Effector CD4-positive, alpha-beta T cell (primary cell): ENCODE measurements at places on chromosomes 13 and 19.

GRCh38 chr19:51203916-51204315 is 21.0 kb upstream of the CD33 start:
- DNase-seq, result no peak

- no peak for DNase-seq
These were observed 30.5 kb upstream of the ZNF536 start for GRCh38 chr19:30341611-30342201.

DNA sequence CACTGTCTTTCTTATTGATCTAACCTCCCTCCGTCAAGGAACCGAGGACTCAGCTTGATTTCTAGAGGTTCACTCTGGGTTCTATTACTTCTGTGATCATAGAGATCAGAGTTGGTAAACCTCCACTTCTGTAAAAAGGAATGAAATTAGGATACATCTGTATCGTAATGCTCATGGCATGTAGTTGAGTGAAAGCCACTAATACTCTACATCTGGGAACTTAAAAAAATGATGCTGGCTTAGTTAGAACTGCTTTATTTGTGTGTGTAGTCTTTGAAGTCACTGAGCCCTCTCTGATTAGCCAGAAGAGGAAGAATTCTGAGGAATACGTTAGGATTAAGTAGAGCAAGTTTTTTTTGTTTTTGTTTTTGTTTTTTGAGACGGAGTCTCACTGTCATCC is 140.8 kb downstream of the GGACT start:
- DNase-seq, result no peak

GRCh38 chr13:59300355-59301173 is 863.2 kb downstream of the DIAPH3 start:
- DNase-seq, result no peak

DNA sequence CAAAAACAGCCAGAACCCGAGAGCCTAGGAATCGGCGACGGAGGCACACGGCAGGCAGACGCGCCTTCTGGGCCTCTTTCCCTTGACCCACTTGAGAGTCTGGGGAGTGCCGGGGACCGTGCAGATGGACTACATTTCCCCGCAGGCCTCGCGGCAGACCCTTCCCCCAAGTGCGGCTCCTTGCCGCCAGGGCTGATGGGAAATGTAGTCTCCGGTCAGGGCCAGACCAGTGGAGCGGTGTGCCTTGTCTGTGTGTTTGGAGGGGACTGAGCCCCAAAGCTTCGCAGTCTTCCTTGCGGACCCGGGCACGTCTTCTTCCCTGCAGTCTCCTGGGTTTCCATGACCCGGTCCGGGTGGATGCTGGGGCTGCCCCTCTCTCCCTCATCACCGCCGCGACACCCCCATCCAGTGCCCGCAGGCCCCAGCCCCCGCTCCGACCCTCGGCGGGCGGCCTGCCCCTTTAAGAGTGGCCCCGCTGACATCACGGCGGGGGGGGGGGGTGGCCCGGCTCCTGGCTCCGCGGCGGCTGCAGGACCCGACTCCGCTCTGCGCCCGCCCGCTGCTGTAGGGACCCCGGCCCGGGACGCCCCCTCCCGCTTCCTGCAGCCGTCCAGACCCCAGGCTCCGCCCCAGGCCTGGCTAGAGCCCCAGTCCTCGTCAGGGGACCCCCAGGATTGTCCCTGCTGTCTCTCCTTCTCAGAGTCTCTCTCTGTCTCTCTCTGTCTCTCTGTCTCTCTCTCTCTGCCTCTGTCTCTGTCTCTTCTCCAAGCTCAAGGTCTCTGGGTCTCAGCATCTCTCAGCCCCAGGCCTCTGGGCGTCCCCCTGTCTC is 758 bp upstream of the CACNG7 start:
- DNase-seq, result no peak

DNA sequence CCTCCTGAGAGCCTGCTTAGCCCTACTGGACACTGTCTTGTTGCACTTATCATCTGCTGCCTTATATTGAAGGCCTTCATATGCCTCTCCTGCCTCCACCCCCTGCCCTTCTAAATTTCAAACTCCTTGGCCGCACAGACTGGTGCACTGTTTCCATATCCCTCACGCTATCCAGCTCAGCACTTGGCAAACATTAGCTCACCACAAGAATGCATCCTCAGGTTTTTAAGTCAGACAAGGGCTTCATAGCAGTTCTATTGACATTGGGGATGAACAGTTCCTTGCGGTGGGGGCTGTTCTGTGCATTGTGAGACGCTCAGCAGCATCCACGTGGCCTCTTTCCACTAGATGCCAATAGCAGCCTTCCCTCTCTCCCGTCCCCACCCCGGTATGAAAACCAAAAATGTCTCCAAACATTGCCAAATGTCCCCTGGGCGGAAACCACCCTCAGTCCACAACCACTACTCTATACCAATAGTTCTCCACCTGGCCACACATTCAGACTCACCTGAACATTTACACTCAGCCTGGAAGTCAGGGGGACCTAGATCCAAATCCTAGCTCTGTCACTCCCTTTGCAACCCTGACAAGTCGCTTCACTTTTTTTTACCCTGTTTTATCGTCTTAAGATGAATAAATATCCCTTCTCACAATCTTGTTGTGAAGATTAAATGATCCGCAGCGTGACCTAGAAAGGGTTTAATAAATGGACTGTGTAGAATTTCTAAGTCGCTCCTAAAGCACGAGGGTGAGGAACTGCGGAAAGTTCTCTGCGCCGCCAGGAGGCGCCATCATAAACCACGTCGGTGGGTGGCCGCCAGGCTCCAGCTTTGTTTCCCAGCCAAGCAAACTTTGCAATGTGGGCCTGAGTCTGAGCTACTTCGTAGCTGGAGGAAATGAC is 3.6 kb upstream of the CEACAM3 start:
- DNase-seq, result peak; percentile 28

- DNase-seq, result no peak
These were observed 112.5 kb downstream of the KLF5 start for GRCh38 chr13:73171271-73171682.

GRCh38 chr13:21675095-21675991 is 4.5 kb downstream of the FGF9 start:
- no peak for DNase-seq

- no peak for DNase-seq
These were observed 50.0 kb downstream of the PTPRS start for GRCh38 chr19:5290336-5291262.

GRCh38 chr19:58522709-58523108 is 3.1 kb upstream of the ZBTB45 start:
- DNase-seq, result no peak

GRCh38 chr19:31154021-31154420 is 195.2 kb downstream of the TSHZ3 start:
- no peak for DNase-seq

DNA sequence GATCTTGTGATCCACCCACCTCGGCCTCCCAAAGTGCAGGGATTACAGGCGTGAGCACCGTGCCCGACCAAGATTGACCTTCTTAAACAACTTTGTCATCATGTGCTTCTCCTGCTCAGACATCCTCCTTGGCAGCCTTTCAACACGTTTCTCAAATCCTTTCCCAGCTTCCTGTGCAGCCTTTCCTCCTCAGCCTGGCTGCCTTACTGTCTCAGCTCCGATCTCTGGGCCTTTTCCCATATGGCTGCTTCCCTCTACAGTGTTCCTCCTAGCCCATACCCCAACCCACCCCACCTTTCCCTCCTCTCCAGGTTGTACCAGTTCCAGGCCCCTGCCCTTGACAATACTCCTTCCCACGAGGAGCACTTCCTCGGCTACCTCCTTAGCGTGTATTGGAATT is 7.2 kb downstream of the PHF11 start:
- DNase-seq, result no peak

DNA sequence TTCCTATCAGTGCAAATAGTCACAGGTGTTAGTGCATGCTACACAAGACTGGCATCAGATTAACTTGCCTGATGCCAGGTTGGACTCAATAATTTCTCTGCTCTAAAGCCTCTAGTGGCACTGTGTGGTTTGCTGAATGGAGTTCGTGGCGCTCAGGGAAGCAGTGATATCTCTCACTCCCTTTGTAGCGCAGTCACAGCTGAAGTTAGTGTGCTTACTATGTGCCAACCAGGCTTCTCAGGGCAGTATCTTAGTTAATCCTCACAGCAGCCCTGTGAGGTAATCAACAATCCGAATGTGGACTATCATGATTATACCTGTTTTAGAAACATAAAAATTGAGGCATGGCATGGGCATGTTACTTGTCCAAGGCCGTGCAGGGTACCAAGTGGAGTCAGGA is 190.3 kb downstream of the LMO7 start:
- DNase-seq, result no peak

GRCh38 chr19:4923276-4923747 is 14.0 kb downstream of the UHRF1 start:
- DNase-seq, result no peak

- no peak for DNase-seq
These were observed 30.8 kb downstream of the WTIP start for GRCh38 chr19:34512254-34512822.

- no peak for DNase-seq
These were observed 110.7 kb upstream of the WASF3 start for GRCh38 chr13:26446751-26447150.

DNA sequence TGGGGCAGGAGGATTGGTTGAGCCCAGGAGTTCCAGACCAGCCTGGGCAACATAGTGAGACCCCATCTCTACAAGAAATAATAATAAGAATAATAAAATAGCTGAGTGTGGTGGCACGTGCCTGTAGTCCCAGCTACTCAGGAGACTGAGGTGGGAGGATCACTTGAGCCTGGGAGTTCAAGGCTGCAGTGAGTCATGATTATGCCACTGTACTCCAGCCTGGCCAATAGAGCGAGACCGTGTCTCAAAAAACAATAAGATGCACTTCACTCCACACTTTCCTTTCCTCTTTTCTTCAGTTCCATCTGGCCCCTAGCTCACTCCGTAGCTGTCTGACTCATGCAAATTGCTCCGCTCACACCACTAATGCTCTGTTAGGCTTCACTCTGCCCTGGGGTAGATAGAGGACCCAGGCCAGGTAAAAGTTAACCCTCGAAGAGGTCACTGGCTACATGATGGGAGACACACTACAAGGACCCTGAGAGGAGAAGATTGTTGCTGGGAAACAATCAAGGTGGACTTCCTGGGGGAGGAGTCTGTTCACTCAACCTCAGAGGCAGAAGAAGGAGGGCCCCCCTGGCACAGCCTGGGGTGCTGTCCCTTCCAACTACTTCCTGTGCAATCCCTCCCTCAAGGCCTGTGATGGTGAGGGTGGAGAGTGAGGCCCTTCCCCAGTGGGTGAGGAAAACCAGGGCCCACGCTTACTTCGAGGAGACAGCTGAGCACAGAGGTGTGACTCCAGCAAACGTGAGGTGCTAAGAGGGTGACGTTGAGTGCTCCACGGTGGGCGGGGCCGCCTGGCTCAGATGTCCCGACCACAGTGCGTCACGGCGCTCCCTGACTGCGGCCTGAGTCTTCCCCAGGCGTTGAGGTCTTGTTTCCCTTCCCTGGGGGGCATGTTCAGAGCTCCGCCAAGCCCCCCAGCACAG is 8.8 kb upstream of the TNFSF9 start:
- peak; percentile 51 for DNase-seq

DNA sequence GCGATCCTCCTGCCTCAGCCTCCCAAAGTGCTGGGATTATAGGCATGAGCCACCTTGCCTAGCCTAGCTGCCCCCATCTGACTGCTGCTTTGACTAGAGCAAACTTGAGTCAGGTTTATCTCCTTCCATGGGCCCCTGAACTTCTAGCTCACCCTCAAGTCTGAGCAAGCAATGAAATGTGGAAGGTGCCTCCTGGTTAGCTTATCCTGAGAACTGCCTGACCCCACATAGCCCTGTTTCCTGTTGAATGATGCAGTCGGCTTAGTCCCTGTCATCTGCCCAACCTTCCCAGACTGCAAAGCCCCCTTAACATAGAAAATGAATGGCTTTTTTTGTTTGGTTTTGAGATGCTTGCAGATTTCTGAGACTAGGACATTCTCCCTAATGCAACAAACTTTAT is 8.9 kb upstream of the TMEM160 start:
- no peak for DNase-seq

DNA sequence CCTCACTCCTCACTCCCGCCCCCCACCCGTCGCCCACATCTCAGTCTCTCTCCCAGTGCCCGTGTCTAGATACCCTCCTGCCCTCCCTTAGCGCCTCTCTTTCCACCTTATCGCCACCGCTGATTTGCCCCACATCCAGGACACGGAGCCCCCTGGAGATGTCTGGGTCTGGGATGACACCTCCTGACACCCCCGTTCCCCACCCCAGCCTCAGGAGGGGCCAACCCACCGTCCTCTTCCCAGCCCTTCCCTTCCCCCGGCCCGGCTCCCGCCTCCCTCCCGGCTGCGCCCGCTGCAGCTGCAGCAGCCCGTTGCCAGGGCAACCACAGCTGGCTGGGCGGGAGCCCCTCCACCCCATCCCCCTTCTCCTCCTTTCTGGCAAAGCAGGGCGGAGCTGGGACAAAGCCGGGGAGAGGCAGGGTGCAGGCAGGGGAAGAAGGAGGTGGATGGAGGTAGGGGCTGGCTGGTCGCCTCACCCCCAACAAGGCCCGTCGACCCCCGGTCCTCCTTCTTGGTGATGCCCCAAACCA is 13.5 kb downstream of the DPF1 start:
- DNase-seq, result no peak

DNA sequence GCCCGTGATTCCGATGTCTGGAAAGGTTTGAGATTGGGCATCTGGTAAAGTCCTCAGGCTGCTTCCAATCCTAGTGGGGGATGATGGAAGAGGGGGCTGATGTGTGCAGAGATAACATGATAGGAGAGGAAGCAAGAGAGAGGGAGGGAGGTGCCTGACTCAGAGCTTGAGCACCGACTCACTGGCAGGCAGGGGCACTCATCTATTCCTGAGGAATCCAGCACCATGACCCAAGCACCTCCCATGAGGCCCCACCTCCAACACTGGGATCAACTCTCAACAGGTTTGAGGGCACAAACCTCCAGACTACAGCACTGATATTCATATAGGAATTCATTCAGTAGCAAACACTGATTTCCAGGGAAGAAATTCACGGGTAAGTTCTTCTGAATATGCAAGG is 5.6 kb upstream of the SIGLEC9 start:
- no peak for DNase-seq

GRCh38 chr13:30376426-30377311 is 45.6 kb upstream of the UBE2L5 start:
- peak; percentile 65 for DNase-seq

DNA sequence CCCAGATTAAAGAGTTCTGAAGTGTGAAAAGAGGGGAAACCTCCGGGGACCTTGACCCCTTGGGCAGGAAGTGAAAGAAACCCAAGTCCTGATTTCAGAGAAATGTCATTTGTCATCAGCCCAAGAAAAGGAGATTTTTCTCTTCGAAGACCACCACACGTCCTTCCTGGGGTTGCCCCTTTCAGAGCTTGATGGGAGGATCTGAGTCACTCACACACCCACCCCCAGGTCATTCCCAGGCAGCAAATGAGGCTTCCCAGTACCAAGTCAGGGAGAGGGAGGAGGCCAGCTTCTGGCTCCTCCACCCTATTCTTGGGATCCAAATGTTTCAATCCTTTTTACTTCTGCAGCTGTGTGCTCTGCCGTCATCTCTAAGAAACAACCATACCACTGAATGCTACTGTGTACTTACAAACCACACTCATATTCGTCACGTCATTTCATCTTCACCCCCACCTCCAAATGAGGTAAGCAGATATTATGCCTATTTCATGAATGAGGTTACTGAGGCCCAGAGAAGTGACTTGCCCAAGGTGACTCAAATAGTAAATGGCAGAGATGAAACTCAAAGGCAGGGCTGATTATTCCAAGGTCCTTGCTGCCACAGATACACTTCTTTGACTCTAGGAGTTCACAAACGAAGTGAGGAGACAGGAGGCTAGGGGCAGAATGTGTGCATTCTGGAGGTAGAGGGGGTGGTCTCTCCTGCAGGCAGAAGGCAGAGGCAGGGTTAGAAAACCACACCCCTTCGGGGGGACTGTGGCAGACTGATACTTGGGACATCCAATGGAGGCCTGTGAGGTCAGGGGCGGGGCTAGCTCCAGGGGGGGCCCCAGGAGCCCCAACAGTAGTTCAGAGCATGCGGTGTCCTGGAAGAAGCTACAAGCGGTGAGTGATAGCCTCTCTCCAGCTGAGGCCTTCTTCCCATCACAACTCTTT is 5.0 kb upstream of the KMT2B start:
- DNase-seq, result peak; percentile 29
